A549 treated with DMSO at 1 μM for 4 hours (cell line): ENCODE measurements at places on chromosomes 5 and 9. TPM values are rescaled to one million over a fixed set of nuclear protein-coding genes. Genes with fewer than 3 reads are reported as not detected.

The POU5F2 gene
- total RNA-seq = 0.01 TPM in 3 of 5 replicates, not detected in the others

The RPL7A gene
- total RNA-seq = 3,238 to 3,462 TPM (median 3,433 TPM) in 5 replicates

The LCN15 gene
- not detected in 5 replicates for total RNA-seq

The GHR gene
- 0.01 to 0.03 TPM (median 0.02 TPM) in 3 of 5 replicates, not detected in the others for total RNA-seq

The MSH3 gene
- 6.3 to 10.2 TPM (median 8.3 TPM) in 5 replicates for total RNA-seq

The SPEF2 gene
- 1.3 to 3.0 TPM (median 2.3 TPM) in 5 replicates for total RNA-seq

The TNC gene
- 0.92 to 1.4 TPM (median 1.00 TPM) in 5 replicates for total RNA-seq

The SOWAHA gene
- total RNA-seq = 0.06 to 0.21 TPM (median 0.14 TPM) in 5 replicates

The ANKRD34B gene
- 0.03 to 0.09 TPM (median 0.05 TPM) in 4 of 5 replicates, not detected in the other for total RNA-seq

The FTMT gene
- not detected in 5 replicates for total RNA-seq

The COL23A1 gene
- total RNA-seq = not detected in 5 replicates

The GARNL3 gene
- 1.7 to 2.6 TPM (median 2.4 TPM) in 5 replicates for total RNA-seq

The TXNDC15 gene
- 47.5 to 57.1 TPM (median 51.1 TPM) in 5 replicates for total RNA-seq

The CCDC187 gene
- total RNA-seq = 0.01 TPM in 1 of 5 replicates, not detected in the others

The MCTP1 gene
- total RNA-seq = 8.9 to 11.3 TPM (median 10.1 TPM) in 5 replicates

The SOHLH1 gene
- total RNA-seq = not detected in 5 replicates

The SOX30 gene
- total RNA-seq = 0.03 to 0.05 TPM in 2 of 5 replicates, not detected in the others

The MYORG gene
- 3.1 to 4.5 TPM (median 4.1 TPM) in 5 replicates for total RNA-seq

The IL4 gene
- not detected in 5 replicates for total RNA-seq

The TSLP gene
- total RNA-seq = not detected in 5 replicates

The NXNL2 gene
- total RNA-seq = 0.34 to 1.0 TPM (median 0.67 TPM) in 5 replicates

The FSTL4 gene
- 2.0 to 5.1 TPM (median 3.9 TPM) in 5 replicates for total RNA-seq

The GCNT1 gene
- total RNA-seq = 2.3 to 4.2 TPM (median 3.2 TPM) in 5 replicates
